Stimulated activated CD4-positive, alpha-beta T cell treated with anti-CD3 and anti-CD28 coated beads, Interleukin-4, amount 100 ng/mL, for 1 hour (primary cell): ENCODE measurements at places on chromosomes 4 and X.

DNA sequence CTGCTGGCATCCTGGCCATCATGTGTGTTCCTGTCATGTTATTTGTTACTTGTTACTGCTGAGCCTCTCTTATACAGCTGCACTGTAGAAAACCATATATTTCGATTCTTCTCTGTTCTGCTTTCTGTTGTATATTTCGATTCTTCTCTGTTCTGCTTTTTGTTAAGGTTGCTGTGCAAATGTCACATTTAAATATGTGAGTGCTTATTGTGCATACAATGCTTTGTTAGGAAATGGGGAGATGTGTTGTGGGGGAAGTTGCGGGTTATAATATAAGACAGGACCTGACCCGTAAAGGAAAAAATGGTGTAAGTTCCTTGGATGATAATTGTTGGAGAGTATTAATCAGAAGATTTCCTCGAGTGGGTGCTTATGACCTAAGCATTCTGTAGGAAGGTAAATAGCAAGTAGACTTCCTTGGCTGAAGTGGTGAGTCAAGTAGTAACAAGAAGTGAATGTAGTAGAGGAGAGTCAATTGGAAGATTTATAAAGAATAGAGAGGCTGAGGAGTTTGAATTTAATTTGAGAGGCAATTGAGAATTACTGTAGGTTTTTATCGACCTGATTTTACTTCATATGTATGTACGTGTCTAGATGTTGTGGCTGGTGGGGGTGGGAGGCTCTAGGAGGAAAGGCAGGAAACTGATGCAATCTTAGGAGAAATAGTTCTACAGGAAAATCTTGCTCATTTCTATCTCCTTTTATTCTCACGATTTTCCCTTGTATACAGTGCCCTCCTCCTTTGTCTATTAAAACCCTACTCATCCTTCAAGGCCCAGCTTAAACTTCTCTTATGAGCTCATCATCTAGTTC, 8.5 kb downstream of the OGT start:
- no peak for DNase-seq

GRCh38 chr4:57043347-57044251, 64.9 kb downstream of the POLR2B start:
- no peak for DNase-seq

DNA sequence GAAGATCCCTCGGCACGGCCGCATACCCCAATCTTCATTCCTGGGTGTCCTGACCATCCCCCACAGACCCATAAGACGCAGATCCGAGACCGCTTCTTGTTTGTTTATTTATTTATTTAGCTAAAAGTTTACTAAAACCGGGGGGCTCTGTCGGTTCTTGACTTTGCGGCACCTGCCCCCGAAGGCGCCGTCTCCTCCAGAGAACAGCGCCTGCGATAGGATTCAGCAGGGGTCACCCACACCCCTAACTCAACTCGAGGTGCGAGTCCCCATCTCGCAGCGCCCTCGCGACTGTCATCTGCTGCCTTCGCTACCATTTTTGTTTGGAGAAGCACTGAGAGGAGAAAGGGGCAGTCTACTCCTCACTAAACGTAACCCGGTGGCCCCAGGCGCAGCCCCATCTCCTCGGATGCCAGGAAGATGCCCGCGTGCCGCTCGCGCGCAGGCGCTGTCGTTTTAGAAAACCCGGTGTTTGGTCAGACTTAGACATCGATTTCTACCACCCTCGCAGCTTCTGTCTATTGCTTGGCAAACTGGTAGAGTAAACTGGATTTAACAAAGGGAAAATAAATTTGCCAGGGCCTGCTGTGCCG, 18.9 kb upstream of the GPR101 start:
- DNase-seq: peak; percentile 42

GRCh38 chr4:104262678-104263077, 232.0 kb downstream of the CXXC4 start:
- DNase-seq: no peak

DNA sequence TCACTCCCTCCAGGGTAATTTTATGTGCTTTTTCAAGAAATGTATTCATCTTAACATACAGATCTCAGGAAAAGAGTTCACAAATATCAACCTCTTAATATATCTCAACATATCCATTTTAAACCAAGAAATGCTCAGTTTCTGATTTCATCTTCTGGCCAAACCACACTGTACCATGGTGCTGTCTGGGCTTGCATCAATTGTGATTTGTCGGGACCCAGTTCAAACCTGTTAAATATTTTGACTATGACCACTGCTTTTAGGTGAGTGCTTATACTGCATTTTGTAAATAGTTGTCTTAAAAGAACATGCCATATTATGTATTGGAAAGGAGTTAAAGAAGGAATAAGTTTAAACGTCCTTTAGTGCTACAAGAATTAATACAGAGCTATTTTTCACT, 352.1 kb downstream of the SPOCK3 start:
- no peak for DNase-seq

DNA sequence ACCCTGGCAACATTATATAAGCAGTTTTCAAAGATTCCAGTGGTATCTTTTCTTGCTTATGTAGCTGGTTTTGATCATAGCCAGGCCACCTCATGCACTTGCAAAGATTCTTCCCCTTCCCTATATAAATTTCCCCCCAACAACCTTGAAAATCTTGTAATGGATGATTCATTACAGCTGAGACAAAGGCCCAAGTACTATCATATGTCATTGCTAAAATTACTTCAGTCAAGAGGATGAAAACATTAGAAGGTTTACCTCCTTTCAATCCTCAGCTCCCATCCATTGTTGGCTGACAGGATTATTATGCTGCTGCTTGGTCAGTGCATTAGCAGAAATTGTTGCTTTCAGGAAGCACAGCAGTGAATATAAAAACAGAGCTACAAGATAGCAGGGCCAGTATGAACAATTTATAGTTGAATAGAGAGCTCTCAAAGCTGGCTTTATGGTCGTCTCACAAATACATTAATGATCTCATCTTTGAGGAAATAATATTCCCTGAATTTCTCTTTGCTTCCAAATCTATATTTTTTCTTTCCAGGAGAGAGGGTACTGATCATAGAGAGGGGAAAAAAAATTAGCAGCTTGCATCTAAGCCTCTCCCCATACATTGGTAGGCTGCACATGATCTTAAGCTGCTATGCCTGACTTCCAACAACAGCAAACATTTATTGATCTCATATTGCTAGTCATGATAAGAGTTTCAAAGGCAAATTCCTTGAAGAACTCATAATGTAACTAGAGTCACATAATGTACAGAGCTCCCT, 7.7 kb upstream of the ARHGEF38 start:
- DNase-seq: no peak

DNA sequence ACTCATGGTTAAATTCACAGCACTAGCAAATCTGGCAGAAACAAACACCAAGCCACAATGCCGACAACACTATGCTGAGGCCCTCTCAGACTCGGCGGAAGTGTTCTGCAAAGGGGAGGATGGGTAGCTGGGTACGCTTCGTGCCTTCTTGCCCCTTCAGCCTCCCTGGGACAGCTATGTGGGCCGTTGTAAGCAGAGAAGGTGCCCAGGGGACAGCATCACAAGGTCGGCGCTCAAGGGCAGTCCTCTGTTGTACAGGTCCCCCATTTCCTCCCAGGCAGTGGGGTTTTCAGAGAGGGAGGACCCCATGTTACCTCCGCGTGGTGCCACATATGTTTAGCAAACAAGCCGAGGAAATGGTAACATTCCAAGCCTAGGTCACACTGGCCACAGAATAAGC, 173.6 kb downstream of the AFAP1 start:
- no peak for DNase-seq

GRCh38 chr4:177374966-177375365, 65.3 kb downstream of the NEIL3 start:
- DNase-seq: no peak

DNA sequence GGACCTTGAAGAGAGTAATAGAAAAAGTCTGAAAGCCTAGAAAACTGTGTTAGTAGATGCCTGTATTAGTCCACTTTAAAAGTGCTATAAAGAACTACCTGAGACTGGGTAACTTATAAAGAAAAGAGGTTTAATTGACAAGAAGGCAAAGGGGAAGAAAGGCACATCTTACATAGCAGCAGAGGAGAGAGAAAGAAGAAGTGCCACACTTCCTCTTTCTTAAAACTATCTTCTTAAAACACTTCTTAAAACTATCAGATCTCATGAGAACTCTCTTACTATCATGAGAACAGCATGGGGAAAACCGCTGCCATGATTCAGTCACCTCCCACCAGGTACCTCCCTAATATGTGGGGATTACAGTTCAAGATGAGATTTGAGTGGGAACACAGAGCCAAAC, 18.8 kb upstream of the COL25A1 start:
- no peak for DNase-seq

DNA sequence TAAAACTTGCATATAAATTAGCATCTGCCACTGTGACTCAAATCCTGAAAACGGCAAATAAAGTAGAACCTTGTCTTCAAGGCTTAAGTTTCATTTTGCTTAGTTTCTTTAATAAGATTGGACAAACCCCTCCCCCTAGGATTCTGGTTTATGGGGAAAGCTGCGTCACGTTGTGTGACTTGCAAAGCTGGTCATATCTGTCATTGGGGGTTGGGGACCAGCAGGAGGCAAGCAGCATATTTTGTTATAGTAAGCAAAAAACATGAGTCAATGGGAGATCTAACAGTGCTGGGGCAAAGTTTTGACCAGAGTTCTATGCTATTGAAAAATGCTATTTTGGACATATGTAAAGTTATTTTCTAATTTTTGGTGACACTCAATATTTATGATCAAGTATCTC, 407.3 kb downstream of the PCDH18 start:
- DNase-seq: no peak

GRCh38 chrX:109632906-109633504, 8.0 kb upstream of the KCNE5 start:
- DNase-seq: no peak

DNA sequence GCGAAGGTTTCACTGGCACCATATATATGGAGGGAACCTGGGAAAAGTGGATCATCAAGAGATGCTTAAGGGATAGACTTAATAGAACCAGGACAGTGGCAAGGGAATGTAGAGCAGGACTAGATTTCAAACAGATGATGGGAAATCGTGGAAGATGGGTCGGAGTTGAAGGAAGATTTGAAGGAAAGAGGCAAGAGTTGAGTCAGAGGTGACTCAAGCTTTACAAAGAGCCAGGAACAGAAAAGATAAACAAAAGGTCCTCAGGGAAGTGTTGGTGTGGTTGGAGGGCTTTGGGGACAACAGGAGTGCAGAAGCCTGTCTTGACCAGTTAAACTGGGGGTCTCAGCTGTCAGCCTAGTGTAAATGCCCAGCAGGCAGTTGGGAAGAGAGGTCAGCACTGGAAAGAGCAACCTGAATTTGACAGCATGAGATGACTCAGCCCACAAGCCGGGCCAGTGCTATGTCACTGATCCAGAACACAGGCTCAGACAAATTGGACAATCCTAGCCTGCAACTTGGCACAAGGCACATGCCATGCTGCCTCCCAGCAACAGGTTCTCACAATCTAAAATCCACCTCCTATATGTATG, 230.5 kb downstream of the IDS start:
- DNase-seq: no peak

DNA sequence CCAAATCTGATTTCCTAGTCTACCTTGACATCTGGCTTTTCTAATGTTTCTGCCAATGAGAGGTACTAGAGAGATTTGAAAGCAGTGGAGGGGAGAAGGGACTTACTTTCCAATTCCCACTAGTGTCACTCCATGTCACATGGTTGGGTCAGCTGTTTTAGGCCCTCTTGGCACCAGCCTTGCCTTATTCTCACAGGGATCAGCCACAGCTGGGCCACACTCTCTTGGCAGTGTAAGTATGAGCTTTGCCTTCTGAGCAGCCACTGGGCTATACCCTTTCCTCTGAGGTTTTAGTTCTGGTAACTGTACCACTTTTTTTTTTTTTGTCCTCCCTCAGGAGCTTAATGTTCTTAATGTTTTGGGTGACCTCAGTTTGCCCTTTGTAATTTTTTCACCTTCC, 10.2 kb upstream of the ADH1C start:
- DNase-seq: no peak

DNA sequence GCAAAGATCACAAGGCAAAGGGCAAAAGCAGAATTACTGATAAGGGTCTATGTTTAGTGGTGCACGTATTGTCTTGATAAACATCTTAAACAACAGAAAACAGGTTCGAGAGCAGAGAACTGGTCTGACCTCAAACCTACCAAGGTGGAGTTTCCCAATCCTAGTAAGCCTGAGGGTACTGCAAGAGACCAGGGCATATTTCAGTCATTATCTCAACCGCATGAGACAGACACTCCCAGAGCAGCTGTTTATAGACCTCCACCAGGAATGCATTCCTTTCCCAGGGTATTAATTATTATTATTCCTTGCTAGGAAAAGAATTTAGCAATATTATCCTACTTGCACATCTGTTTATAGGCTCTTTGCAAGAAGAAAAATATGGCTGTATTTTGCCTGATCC, 51.5 kb downstream of the NPNT start:
- no peak for DNase-seq

DNA sequence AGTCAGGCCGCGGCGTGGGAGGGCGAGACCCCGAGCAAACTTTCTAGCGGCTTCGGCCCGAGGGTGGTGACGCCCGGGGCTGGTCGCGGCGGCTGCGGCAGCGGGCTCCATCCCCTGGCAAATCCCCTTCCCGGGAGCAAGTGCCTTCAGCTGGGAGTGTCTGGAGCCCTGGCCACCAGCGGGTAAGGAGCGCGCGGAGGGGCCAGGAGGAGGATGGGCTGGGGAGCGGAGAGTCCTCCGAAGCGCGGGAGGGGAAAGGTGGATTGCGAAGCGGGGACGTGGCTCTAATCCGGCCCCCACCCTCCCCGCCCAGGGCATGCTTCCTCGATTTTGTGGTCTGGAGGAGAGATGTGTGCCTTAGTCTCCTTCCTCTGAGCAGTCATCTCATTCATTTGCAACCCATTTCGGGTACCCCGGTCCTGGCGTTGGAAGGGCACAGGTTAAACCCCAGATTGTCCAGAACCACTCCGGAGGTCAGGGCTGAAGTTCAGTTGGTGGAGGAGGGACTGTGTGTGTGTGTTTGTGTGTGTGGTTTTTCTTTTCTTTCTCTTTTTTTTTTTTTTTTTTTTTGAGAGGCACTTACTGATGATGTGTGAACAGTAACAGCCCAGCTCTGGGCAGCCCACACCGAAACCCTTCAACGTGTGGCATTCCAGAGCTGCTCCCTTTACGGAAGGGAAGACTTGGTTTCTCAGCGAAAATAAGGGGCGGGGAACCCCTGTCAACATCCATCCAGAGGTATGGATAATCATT, 516 bp downstream of the SGMS2 start:
- no peak for DNase-seq

DNA sequence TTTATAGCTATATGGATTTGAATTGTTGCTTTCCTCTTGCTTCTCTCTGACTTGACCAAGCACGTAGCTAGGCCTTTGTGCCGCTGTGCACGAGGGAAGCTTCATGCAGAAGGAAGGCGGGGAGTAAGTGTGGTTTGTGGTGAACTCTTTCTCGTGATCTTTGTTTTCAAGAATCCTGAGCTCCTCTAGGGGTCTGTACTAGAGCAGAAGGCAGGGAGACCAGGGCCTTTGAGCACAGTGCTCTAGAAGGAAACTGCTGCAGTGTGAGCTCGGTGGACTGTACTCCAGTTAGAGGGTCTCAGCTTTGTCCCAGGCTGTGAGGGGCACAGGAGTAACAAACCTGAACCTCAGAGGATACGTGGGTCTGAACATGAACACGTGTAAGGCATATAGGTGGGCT, 49.0 kb downstream of the AGA start:
- DNase-seq: no peak
